CD4-positive, alpha-beta T cell treated with Interleukin-15 for 4 hours (primary cell): ENCODE measurements at places on chromosomes 5 and 9.

GRCh38 chr9:76153902-76154629 lies 240.2 kb downstream of the RFK start:
- no peak for DNase-seq

DNA sequence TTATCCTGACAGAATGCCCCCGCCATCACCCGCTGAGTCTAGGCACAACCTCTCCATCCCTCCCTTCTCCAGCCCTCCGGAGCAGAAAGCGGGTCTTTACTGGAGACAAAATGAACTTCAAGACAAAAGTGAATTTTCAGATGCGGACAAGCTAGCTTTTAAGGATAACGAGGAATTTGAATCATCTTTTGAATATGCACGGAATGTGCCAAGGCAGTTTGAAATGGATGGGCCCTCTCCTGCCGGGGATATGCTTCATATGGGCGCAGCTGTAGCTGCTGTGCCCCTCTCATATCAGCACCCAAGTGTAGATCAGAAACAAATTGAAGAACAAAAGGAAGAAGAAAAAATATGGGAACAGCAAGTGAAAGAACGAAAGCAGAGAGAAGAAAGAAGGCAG lies 37.5 kb downstream of the CPLANE1 start:
- DNase-seq: no peak

GRCh38 chr9:136281421-136282271 lies 22.2 kb downstream of the CCDC187 start:
- no peak for DNase-seq

GRCh38 chr5:150311015-150311692 lies 8.4 kb upstream of the ARSI start:
- no peak for DNase-seq

- DNase-seq: peak; percentile 1
Observed at GRCh38 chr5:35518104-35518503, 99.6 kb upstream of the SPEF2 start.

- DNase-seq: no peak
Observed at GRCh38 chr5:52580921-52581320, 206.8 kb upstream of the ITGA1 start.

DNA sequence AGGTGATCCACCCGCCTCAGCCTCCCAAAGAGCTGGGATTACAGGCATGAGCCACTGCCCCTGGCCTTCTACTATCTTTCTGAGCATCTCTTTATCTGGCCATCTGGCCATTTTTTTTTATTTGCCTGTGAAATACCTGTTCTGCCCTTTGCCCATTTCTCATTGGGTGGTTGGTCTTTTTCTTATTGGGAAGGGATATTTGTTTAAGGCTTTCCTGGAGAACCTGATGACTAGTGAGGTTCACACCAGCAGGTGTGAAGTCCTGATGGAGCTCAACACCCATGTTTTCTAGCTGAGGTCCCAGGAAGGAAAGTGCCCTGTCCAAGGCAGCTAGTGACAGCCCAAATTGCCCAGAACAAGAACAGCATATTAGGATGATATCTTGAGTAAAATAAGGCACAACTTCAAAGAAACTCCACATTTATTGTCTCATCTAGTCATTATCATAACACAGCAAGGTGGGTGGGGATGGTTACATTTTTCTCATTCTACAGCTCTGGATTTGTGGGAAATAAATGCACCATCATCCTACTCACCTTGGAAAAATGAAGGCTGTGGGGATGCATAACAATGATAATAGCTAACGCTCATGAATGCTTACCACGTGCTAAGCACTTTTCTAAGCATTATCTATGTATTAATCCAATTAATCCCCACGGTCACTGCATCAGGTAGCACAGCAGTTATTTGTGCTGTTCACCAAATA lies 20.3 kb downstream of the SLC36A3 start:
- DNase-seq: no peak

GRCh38 chr5:14054965-14055963 lies 87.9 kb upstream of the TRIO start:
- DNase-seq: no peak

DNA sequence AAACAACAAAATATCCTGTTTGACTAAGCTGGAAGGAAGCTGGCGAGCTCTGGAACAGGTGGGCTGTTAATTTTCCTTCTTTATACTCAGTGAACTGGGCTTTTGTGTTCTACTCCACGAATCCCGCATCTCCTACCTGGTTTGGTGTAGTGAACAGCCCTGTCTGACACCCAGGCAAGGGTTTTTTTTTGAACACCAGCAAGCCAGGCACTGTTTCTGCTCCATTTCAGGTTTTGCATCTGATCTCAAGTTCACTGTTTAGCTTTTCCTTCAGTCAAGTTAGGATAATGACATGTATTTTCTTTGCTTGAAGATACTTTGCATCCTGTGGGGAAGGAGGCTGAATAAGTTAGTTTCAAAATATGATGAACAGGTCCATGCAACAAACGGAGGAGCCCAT lies 204.5 kb downstream of the SEMA6A start:
- DNase-seq: no peak

DNA sequence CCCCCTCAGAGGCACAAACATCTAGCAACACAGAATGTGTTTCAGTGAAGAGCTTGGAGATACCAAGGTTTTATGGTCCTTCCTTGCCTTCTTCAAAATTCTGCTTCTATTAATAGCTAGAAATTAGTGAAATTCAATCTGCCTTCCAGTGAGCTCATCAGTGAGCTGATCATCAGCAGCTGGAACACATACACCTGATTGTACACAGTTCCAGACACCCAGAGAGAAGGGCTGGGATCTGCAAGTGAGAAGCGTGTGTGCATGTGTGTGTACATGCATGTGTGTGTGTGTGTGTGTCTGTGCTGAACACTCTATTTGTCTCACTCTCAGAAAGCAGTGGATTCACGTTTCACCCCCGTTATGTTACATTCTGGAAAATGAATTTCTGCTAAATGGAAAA lies 28.5 kb downstream of the CFAP90 start:
- no peak for DNase-seq

GRCh38 chr9:98570663-98571440 lies 137.9 kb downstream of the GABBR2 start:
- DNase-seq: no peak

GRCh38 chr9:24844217-24844616 lies 298.5 kb upstream of the IZUMO3 start:
- DNase-seq: no peak

- DNase-seq: no peak
Observed at GRCh38 chr5:40364441-40364840, 315.3 kb upstream of the PTGER4 start.

DNA sequence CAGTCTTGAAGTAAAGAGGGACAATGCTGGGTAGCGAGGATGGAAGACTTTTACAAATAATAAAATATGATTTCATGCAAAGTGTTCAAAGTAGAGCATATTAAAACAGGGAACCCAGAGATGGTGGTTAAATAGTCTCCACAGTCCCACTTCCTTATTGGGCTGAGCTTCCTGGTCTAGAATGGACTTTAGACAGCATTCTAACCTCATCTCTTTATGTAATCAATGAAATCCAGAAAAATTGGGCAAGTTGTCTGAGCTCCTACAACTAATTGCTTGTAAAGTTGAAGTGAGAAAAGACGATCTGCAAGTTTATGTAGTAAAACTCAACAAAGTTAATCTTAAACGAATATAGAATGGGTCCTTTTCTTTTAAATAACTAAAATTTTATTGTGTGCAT lies 328.9 kb downstream of the PJA2 start:
- no peak for DNase-seq

DNA sequence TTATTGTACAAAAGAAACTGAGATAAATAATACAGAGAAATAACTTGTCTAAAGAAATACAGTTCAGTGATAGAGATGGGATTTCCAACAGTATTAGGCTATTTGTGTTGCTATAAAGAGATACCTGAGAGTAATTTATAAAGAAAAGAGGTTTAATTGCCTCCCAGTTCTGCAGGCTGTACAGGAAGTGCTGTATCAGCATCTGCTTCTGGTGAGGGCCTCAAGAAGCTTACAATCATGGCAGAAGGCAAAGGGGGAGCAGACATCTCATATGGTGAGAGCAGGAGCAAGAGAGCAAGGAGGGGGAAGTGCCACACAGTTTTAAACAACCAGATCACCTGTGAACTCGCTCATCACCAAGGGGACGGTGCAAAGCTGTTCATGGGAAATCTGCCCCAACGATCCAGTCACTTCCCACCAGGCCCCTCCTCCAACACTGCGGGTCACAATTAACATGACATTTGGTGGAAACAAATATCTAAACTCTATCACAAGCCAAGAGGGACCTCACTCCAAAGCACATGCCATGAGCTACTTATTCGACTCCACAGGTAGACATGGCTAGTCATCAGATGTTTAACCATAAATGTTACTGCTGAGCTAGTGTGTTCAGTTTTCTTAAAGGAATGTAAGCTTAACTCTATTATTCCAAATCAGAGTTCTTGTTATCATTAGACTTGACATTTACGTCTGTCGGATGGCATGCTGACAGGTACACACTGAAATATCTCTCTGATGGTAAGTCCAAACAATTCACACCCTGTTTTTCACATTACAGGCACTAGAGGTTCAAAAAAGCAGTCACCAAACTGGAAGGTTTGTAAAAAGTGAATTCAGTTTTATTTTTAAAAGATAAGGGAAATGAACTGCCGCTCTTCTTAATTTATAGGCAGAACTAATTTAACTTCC lies 82.2 kb downstream of the AUH start:
- no peak for DNase-seq

DNA sequence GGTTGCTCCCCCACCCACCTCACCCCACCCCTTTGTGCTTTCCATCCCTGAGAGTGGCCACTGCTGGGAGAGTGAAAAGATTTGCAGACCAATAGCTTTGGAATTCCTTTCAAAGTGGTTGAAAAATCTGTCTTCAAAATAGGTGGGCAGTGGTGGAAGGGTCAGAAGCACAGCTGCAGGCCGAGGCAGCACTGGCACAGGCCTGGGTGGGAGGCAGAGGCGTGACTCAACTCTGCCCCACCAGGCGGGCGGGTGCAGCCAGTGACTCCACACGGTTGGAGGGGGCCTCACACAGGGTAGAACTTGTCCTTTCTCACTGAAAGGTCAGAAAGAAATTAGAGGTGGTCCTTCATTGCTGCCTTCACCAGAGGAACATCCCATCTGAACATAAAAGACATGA lies 214.9 kb upstream of the TBCA start:
- no peak for DNase-seq

DNA sequence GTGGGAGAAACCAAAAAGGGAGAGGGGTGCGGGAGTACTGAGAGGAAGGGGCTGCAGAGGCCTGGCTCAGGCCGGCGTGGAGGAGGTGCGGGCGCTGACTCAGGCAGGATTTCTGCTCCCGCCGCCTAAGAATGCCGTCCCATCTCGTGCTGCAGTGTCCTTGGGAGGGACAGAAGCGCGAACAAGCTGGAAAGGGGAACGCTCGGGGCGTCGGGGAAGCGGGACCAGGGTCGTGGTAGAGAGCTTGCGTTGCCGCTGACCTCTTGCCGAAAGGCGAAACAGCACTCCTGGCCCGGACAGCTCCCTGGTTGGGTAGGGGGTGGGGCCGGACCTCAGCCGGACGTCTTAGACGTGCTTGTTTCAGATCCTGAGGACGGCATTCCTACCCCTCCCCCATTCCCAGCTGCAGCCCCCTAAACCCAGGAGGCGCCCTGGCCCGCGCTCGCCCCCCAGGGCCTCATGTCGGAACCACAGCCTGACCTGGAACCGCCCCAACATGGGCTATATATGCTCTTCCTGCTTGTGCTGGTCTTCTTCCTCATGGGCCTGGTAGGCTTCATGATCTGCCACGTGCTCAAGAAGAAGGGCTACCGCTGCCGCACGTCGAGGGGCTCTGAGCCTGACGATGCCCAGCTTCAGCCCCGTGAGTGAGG lies 1.1 kb downstream of the RELL2 start:
- DNase-seq: peak; percentile 62

DNA sequence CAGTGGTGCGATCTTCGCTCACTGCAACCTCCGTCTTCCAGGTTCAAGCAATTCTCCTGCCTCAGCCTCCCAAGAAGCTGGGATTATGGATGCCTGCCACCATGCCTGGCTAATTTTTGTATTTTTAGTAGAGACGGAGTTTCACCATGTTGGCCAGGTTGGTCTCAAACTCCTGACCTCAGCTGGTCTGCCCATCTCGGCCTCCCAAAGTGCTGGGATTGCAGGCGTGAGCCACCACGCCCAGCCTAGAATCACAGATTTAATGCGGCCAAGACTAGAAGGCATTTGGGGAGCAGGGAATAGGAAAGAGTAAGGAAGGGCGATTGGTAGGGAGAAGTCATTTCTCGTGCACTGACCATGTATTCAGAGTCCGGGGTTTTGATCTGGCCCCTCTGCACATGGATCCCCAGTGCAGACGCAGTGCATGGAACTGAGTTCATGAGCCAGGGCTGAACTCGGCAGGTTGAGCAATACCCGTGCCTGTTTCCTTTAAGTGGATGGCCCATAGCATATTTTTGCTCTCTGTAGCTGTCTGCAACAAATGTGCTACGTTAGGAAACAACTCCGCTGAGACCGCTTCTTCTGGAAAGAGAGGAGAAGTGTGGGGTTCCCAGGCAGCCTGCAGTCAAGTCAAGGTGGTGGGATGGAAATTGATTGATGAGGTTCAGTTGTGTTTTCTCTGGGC lies 3.4 kb upstream of the HMCN2 start:
- no peak for DNase-seq

- DNase-seq: peak; percentile 2
Observed at GRCh38 chr5:116032094-116032517, at the start of gene ARL14EPL. TSS of gene ARL14EPL (plus strand) at chr5:116032472. CDS start at chr5:116051466, 18,994 bp downstream.

DNA sequence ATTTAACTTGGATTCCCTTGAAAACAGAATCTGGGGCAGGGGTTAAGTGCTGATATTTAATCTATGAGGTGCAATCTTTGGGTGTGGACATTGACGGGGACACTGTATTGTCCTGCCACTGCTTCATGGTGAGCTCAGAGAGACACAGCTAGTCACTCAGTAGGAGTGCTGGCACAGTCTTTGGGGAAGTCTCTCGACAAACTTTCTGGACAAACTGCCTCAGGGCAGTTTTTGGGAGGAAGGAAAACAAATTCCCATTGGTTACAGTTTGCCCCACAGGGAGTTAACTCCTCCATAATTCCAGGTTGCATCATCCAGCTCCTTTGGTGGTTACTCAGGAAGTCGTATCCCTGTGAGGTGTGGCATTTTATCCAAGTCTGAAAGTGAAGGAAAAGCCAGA lies 17.9 kb downstream of the HNRNPK start:
- no peak for DNase-seq

GRCh38 chr5:172410160-172410559 lies 44.2 kb downstream of the SH3PXD2B start:
- no peak for DNase-seq

DNA sequence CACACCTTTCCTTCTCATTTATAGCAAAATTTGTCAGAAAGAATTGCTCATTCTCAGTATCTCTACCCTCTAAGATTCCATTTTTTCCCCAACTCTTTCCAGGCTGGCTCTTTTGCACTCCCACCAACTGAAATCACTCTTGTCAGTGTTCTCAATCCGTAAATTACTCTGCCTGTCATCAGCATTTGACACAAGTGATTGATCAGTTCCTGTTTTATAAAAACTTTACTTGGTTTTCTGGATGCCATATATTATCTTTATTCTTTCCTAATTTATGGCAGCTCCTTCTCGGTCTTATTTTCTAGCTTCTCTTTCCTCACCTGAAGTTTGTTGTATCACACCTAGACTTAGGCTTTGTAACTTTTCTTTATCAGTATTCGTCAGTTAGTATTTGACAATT lies 16.4 kb downstream of the DENND4C start:
- DNase-seq: no peak
